ENCODE measurements at places on chromosomes 12 and 14.

GRCh38 chr12:106602076-106602475 is 19.3 kb downstream of the RFX4 start:
- DNase-seq: no peak

DNA sequence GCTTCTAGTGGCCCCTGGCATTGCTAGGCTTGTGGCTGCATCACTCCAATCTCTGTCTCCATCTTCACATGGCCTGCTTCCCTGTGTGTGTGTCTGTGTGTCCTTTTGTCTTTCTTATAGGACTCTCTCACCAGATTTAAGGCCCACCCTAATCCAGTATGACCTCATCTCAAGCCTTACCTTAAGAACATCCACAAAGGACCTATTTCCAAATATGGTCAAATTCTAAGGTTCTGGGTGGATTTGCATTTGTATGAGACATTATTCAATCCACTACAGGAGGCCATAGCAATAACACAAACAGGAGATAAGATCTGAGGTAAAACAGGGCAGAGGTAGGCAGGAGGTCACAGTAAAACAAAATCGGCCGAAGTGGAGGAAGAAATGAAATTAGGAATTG is 375.9 kb downstream of the BTG1 start:
- DNase-seq: no peak

GRCh38 chr12:127781336-127781735 is 485.6 kb upstream of the TMEM132C start:
- DNase-seq: no peak

DNA sequence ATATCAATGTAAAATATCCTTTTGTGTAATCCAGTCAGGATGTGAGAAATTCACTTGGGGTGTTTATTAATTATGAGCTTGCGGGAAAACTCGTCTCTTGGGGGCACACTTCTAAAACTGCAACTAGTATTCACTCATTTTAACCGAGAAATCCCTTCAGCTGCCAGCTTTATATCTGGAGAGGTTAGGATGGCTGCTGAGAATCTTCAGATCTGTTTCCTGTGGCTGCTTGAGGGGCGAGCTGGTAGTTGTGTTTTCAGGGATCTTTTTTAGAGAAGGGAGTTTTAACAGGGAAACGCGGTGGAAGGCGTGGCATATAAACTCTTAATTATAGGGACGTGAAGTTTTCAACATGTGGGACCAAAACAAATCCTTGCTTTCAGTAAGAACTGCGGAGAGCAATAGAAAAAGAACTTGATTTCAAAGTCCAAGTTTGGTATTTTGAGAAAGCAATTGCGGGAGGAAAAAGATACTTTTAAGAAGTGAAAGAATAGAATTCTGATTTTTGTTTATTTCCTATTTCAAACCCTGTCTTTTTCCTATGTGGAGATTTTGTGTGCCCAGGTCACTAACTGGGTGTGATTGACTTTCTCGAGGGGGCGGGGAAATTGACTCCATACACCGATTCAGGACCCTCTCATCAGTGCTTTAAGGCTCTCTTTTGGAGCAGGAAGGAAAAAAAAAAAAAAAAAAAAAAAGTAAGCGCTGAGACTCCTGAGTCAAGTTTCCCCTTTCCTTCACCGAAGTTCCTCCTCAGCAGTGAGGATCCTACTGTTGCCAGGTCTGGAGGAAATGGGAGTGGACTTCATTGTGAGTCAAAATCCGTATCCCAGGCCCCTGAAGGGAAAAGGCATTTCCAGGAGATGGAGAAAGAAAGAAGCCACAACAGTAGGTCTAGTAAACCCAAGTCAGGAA is 1.1 kb downstream of the PPFIBP1 start:
- no peak for DNase-seq

DNA sequence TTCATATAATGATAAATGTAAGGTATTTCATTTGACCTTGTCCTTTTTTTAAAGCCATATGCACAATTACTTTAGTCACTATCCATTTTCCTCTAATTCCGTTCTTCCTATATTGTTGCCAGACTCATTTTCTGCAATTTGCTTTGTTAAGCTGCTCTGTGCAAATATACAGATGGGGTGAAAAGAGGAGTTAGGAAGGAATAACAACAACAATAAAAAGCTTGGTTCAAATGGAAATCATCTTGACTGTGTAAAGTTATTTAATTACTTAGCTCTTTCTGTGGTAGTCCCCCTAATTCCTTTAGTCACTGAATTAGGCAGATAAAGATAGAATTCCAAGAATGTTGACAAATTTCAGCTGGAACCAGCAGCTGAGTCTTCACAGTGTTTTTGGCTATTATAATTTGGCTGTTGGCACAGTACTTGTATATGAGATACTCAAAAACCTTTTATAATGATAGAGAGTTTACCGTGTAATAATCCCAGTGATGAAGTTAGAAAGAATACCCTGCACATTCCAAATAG is 838.0 kb downstream of the RPS29 start:
- DNase-seq: no peak

GRCh38 chr12:51322452-51322851 is 1.5 kb downstream of the BIN2 start:
- no peak for DNase-seq

DNA sequence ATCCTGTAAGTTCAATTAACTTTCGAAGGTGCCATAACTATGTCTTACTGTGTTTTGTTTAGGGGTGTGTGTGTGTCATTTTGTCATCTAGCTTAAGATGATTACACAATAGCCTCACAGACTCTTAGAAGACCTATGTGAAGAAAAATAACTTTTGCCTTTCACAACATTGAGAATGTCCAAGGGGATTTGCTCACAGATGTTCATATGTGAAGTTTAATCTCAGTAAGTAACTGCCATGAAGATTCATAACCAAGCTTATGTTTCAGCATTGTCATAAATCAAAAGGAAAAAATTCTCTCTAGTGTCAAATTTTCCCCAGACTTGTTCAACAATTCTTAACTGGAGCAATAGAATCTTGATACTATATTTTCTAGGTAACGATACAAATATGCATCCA is 226.1 kb upstream of the PRKD1 start:
- DNase-seq: no peak

GRCh38 chr12:643475-644302 is 19.6 kb downstream of the NINJ2 start:
- no peak for DNase-seq

DNA sequence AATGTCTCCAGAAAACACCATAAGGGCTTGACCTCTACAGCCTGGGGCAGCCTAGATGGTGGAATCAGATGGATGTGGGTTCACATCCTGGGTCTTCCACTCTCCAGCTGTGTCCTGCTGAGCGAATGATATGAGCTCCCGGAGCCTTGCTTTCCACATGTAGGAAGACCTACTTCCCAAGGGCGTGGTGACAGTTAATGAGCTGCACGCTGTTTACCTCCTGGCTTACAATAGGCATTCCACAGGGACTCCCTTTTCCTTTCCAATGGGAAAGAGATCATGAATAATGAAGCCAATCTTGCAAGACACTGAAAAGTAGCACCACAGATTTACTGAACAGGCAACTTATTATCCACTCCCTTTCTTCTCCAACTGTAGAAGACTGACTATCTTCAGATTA is 46.1 kb downstream of the TMTC1 start:
- no peak for DNase-seq

GRCh38 chr12:68595241-68595640 is 15.5 kb upstream of the RAP1B start:
- no peak for DNase-seq

DNA sequence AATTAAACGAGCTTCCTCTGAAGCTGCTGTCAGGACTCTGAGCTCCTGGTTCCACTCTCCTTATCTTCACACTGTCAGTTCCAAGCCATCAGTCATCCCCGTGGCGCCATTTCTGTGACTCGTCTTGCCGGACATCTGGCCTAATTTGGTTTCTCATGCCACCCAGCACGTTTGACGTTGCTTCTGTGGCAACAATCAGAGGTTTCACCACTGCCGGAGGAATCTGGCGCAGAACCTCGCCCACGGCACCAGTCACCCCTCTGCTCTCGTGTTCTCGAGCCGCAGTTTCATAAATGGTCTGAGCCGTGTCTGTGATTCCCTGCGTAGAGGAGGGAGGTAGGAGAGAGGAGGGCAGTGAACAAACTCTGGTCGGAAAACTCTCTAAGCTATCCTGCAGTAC is 29.7 kb downstream of the BDKRB1 start:
- no peak for DNase-seq

- peak; percentile 11 for DNase-seq
Observed at GRCh38 chr12:98002887-98003493, 512.4 kb upstream of the TMPO start.
